Caki2 (cell line): ENCODE measurements at places on chromosomes 16 and 17.
A peak's percentile ranks its signal among the peaks of the same experiment; 100 is the strongest.

- DNase-seq, result no peak
Observed at GRCh38 chr16:83974475-83974874, 6.4 kb downstream of the NECAB2 start.

- DNase-seq, result no peak
Observed at GRCh38 chr17:56230660-56231059, 77.4 kb downstream of the ANKFN1 start.

GRCh38 chr17:17526369-17526768, 30.2 kb upstream of the RASD1 start:
- no peak for DNase-seq

GRCh38 chr17:47931848-47932247, 9.5 kb upstream of the PNPO start:
- DNase-seq, result no peak

- DNase-seq, result no peak
Observed at GRCh38 chr17:80363120-80363515, 51.8 kb upstream of the ENDOV start.

DNA sequence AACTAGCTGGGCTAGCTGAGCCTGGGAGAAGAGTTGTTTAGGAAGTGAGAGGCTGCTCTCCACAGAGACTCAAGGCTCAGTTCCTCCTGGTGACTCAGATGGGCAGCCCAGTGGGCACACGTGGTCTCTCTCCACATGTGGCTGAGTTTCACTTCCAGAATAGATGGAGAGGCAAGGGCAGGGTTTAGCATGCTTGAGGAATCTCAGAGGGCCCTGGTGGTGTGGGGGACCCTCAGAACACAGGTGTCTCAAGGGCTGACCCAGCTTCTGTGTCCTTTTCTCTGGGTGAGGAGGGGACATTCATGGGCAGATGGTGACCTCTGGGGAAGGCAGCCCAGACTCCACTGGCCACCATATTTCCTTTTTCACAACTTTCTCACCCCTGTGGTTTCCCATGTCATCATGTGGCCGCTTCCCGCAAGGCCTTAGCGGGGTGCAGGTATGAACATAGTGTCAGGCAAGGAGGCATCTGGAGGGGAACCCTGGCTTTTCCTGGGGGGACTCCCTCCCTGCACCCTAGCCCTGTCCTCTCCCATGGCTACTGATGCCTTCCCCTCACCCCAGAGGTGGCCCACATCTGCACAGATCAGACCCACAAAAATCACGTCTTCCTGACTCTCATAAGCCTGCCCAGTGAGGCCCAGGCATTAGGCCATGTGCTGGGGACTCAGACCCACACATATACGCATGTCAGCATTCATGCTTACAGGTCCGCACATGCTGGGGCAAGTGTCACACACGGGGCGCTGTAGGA, 3.3 kb downstream of the GRN start:
- peak; percentile 39 for DNase-seq

DNA sequence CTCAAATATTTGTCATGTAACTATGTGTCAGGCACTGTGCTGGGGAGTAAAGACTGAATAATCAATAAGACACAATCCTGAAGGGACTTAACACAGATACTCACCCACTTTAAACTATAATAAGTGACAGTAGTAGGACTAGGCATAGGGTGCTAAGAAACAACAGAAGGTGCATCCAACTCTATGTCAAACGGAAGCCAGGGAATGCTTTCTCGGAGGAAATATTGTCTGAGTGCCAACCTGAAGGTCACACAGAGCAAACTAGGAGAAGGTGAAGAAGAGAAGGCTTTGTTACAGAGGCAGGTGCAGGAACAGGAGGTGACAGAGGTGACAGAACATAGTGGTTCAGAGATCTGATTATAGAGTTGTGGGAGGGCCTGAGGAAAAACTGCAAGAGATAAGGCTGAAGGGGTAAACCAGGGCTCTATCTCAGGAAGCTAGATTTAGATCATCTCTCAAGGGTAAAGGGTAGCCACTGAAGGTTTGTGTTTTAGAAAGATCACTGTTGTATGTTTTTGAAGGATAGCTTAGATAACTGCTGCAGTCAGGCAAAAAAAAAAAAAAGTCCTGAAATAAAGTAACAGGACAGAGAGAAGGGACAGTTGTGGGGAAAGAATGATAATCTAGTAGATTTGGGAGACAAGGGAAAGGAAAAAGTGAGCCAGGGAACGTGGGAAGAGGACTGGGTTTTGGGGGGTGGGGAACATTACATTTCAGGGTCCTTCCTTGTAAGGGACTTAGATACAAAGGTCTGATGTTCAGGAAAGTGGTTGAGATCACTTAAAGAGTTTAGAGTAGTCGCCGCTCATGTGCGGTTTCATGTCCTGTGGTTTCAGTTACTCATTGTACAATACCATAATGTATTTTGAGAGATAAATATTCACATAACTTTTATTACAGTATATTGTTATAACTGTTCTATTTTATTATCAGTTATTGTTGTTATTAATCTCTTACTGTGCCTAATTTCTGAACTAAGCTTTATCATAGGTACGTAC, 85.6 kb upstream of the NETO2 start:
- no peak for DNase-seq
